Inflammatory macrophage (primary cell): ENCODE measurements at places on chromosomes 1 and 21.

- DNase-seq: no peak
Measured at GRCh38 chr1:247924868-247925267, at the start of gene OR2AJ1. Gene OR2AJ1, plus strand, starts transcription at chr1:247924889. Its CDS starts 8,880 bp downstream, at chr1:247933769.

DNA sequence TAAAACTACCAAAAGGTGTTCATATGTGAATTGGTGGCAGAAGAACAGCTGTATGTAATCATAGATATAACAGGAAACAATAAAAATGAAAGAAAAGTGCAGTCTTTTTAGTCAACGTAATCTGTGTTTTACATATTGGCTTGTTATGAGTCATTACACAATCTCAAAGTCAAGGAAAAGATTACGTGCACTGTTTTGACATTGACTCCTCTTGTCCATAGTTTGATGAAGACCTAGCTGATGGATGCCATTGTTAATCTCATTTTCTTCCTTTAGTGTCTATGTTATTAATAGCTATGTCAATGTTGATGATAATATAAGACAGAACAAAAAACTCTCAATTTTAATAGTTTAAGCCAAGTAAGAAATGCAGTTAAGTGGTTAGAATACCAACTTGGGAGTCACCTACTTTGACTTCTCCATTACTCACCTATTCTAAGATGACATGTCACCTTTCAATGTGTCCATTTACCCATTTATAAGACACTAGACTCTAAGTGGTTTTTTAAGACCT, 84.5 kb upstream of the SAMSN1 start:
- no peak for DNase-seq

DNA sequence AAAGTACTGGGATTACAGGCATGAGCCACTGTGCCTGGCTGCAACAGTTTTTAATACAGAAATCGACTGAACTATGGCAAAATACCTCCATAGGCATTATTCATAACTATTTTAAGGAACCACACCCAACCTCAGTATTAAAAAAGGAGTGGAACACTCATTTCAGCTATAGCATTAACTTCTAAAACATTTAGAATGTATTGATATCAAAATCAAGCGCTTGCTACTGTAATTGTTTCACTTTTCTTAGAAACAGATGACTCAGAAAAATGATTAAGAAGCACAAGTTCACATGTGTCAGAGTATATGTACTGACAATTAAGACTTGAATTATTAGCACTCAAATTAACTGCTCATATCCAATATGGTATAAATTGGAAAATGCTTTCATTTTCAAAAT, 15.1 kb downstream of the AIDA start:
- no peak for DNase-seq

- DNase-seq: no peak
Measured at GRCh38 chr1:172755099-172755498, 96.2 kb downstream of the FASLG start.

DNA sequence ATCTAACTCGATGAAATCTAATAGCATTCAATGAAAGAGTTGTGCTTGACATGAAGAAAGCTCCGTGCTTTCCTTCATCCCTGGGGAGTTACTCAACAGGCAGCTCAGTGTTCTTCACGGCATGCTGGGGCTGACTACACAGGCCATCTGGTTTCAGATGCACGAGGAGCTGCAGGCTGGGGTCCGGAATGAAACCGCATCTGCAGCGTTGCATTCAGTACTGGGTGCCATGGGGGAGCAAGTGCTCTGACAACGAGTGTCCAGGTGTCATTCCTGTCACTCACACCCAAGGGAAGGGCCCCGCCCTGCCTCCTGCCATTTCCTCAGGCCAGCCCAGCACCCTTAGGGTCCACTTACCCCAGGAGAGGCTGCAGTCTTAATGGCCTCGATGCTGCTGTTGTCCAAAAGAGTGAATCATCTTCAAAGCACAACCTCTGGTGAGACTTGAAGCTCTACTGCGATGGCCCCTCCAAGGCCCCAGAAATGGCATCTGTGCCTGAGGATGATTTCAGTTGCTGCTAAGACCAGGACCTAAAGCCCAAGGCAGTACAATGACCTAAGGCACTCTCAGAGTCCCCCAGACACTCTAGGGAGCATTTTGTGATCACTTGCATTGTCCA, 61.4 kb downstream of the STUM start:
- no peak for DNase-seq

DNA sequence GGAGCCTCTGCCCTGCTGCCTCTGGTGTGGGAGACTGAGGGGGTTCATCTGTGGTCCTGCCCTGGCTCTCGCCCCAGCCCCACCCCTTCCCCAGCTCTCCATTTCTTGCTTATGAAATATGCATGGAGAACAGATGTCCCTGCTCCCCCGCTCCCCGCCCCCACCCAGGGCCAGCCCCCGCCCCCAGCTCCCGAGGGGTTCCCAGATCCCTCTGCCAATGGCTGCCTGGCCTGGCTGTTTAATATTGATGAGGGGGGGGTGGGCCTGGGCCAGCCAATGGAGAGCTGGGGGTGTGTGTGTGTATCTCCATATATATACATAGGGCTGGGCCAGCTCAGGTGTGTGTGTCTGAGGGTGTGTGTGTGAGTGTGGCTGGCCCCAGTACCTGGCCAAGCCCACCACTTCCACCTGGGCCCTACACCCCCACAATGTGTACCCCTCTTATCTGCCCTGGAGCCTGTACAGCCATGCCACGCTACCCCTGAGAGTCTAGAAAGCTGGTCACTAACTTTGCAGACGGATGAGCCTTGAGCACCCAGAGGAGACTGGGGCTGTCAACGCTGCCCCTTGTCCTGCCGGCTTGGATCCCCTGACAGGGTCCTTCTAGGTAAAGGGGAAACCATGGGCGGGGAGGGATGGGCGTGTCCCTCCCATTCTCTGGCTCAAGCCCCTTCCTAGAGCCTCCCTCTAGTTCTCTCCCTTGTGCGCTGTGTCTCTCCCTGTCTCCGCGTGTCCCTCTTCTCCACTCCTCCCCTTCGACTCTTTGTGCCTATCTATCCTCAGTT, at the start of gene NHLH1:
NHLH1 (plus strand) TSS at position 341 of the 785 bp plus-strand sequence. CDS start 3,661 bp downstream, outside the sequence.
- no peak for DNase-seq

DNA sequence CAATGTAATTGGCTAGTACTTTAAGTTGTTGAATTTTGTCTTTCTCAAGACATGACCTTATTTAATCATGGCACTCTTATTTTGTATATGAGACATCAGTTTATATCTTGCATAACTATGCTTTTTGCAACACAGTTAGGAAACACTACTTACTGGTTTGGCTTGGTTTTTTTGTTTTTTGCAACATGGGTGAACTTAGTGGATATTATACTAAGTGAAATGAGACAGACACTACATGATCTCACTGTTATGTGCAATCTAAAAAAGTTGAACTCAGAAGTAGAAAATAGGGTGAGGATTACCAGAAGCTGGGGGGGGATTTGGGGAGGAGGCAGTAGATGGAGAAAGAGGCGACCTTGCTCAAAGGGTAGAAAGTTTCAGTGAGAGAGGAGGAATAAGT, 132.1 kb downstream of the PLA2G4A start:
- peak; percentile 90 for DNase-seq

DNA sequence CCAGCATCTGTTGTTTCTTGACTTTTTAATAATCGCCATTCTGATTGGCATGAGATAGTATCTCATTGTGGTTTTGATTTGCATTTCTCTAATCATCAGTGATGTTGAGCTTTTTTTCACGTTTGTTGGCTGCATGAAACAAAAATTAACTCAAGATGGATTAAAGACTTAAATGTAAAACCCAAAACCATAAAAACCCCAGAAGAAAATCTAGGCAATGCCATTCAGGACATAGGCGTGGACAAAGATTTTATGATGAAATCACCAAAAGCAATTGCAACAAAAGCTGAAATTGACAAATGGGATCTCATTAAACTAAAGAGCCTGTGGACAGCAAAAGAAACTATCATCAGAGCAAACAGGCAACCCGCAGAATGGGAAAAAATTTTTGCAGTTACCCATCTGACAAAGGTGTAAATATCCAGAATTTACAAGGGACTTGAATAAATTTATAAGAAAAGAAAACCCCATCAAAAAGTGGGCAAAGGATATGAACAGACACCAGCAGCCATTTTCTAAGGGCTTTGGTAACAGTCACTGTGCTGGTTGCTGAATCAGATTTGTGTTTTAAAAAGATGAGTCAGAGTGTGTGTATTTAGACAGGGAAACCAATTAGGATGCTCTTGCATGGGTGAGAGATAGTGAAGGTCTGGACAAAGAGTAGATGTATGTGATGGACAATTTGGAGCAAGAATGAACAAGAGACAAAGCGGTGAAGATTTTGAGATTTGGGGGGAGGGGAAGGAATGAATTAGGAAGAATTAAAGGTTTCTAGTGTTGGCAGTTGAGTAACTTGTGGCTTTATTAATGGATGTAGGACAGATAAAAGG, 110.7 kb downstream of the RYR2 start:
- DNase-seq: no peak

DNA sequence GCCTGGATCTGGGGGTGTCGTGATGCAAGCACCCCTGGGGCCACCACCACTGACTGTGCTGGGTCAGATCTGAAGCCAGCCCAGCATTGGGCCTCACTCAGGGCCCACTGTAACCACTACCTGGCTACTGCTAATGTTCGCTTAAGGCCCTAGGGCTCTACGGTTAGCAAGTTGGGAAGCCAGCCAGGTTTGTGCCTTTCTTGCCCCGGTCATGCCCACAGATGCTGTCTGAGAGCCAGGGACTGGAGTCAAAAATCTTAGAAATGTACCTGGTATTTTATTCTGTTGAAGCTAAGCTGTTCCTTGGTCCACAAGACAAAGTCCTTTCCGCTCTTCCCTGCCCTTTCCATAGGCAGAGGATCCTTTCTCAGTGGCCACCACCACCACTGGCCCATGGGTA, 15.2 kb upstream of the FCRL3 start:
- DNase-seq: no peak

DNA sequence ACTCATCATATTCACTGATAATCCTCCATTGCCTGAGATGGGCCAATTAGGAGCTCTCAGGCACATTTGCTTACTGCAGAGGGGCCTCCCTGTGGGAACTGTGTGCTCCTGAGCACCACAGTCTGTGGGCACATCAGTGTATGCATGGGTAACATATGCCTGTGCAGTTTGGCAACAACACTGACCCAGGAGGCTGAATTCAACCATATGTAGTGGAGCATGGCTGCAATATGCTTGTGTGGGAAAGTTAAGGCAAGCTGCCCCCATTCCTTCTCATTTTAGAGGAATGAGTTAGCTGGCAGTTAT, 11.8 kb upstream of the FMOD start:
- DNase-seq: no peak
